Activated T-cell treated with anti-CD3 and anti-CD28 coated beads, Interleukin-2, amount 50 U/mL, for 1 hour (primary cell): ENCODE measurements at places on chromosomes 1 and 21.

- no peak for DNase-seq
Measured at GRCh38 chr1:24089743-24090555, 22.0 kb downstream of the MYOM3 start.

DNA sequence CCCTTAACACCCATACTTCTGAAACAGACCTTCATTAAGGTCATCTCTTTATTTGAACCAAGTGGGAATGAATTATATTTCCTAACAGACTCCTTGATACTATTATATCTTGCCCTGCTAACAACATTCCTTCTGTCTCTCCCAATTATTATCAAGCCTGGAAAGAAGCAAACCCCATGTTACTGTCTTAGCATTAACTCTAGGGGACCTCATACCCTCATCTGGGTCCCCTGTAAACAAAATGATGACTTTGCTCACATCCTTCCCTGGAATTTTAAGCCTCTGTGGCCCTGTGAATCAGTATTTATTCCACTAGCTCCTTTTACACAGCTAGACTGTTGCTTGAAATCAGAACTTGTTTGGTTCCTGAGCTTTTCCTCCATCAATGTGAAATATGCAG lies 38.3 kb upstream of the BCL10 start:
- no peak for DNase-seq

DNA sequence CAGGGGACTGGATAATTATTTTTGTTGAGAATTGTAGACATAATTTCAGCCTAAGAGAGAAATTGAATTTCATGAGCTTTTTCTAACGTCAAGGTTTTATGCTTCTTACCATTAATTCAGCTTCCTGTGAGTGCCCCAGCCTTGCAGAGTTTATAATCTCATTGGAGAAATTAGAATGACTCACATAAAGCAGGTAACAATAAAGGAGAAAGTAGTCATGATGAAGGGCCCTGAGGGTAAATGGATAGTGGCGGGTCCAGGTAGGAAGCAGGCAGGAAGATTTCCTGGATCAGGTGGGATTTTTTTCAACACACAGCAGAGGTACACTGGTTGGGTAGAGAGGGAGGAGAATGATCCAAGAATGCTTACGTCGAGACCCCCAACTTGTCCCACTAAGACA lies 311.4 kb downstream of the BARHL2 start:
- DNase-seq: no peak

DNA sequence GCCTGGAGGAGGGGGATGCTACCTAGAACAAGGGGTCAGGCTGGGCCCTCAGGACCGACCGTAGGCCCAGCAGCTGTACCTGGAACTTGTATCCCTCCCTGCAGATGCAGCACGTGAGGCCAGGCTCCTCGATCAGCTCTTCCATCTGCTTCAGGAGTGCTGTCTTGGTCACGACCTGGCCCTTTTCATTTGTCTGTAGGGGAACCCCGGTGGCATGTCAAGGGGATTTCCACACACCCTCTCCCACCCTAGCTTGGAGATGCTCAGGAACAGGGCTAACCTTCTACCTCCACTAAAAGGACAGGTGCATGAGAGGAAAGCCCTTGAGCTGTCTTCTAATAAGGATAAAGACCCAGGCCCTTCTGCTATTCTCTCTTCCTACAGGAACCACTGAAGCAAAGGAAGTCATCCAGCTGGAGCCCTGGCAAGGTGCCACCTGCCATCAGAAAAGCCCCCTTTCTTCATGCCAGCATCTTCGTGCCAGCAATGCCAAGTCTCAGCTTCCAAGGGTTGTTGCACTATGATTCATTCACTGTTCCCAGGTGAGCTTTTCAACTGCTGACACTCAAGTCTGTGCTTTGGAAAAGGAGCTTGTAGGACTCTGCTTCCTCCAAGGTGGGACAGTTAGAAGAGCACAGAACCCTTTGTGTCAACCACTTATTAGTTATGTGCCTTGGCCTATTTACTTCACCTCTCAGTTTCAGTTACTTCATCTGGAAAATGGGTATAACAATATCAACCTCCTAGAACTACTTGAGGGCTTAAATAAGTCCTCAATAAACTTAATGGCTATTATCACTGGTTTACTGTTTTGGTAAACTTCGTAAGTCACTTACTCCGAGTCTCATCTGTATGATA lies 122.1 kb downstream of the UBR4 start:
- no peak for DNase-seq

GRCh38 chr1:45177452-45177851 lies 29.0 kb downstream of the ZSWIM5 start:
- DNase-seq: no peak

GRCh38 chr1:66438501-66438900 lies 95.5 kb upstream of the SGIP1 start:
- no peak for DNase-seq

GRCh38 chr1:206472454-206472853 lies 2.2 kb downstream of the IKBKE start:
- DNase-seq: no peak
